Colonic mucosa (tissue), 4 donors: ENCODE measurements at places on chromosomes 7 and 10. TPM values are rescaled to one million over a fixed set of nuclear protein-coding genes. Genes with fewer than 3 reads are reported as not detected.

MEIG1 gene
- total RNA-seq, result 0.58 TPM

CISD1 gene
- total RNA-seq, result 57.9 TPM

OR6B1 gene
- total RNA-seq, result not detected

JCAD gene
- total RNA-seq, result 1.8 TPM

CARD11 gene
- 5.0 TPM for total RNA-seq

PLAU gene
- total RNA-seq, result 4.0 TPM

STEAP1B gene
- 0.30 TPM for total RNA-seq

CHCHD3 gene
- 81.5 TPM for total RNA-seq

RPEL1 gene
- not detected for total RNA-seq

MOGAT3 gene
- total RNA-seq, result 47.7 TPM

SPDYE11 gene
- total RNA-seq, result not detected

GRCh38 chr10:69338547-69339450 is 60.5 kb downstream of the HK1 start:
- no peak overlapping the region for H3K27ac ChIP-seq
- H3K4me3 ChIP-seq, result no peak overlapping the region
- no peaks in the 10 kb centered on the region for H3K27me3 ChIP-seq

DNA sequence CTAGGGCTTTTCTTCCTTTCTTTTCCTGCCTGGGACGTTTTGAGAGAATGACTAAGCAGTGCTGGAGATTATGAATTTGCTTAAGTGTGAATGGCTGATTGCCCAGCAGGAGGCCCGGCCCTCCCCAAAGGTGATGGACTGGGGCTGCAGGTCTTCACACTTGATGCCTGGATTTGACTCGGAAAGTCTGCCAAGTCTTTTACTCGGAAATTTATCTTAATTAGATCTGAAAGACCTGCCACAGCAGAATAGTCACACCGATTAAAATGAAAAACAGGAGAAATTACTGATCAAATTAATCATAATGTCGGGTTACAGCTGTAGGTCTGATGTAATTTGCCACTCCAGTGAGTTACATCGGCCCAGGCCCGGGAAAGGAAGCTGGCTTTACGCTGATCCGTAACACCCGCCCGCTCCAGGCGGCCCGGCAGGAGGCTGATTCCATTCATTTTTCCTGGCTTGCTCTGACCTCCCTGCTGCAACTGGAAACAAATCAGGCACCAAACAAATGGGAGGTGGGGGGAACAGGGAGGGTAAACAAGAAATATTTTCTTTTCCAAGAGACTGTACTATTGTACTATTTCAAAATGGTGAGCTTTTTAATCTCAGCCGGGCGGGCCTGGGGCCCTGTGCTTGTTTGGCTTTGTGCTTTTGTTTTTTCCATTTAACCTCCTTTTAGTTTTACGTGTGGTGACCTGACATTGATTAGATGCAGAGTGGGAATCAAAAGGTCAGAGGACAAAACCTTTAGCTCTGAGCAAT is 212.4 kb upstream of the YAE1 start:
- DNase-seq, result no peak
- H3K4me1 ChIP-seq, result no peaks in the 10 kb centered on the region
- no peak overlapping the region for H3K27ac ChIP-seq
- H3K36me3 ChIP-seq, result no peaks in the 10 kb centered on the region

DNA sequence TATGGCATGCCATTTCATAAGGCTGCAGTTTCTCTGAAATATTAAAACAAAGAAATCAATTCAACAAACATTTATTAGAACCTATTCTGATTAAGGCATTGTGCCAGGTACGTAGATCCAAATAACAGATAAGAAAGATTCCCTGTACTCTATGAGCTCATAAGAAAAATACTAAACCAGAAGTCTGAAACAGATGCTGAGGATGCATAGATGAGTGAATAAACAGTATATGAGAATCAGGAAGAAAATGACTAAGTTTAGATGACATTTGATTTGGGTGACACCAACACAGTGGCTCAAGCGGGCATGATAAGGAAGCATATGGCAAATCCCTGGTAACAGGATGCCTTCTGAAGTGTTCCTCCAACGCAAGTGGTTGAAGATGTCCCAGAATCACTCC is 477.2 kb downstream of the PARD3 start:
- H3K4me3 ChIP-seq, result no peak overlapping the region
- H3K36me3 ChIP-seq, result no peaks in the 10 kb centered on the region
- H3K4me1 ChIP-seq, result no peaks in the 10 kb centered on the region
- DNase-seq, result no peak
- H3K27me3 ChIP-seq, result no peaks in the 10 kb centered on the region

- H3K4me1 ChIP-seq, result no peaks in the 10 kb centered on the region
- no peaks in the 10 kb centered on the region for H3K36me3 ChIP-seq
- H3K4me3 ChIP-seq, result no peak overlapping the region
- no peak overlapping the region for H3K27ac ChIP-seq
Measured at GRCh38 chr10:131300508-131300907, 11.0 kb downstream of the TCERG1L start.

- H3K4me3 ChIP-seq, result no peak overlapping the region
- peak overlapping the region; percentile 71 for H3K27ac ChIP-seq
- DNase-seq, result no peak
- no peaks in the 10 kb centered on the region for H3K36me3 ChIP-seq
Measured at GRCh38 chr10:118729641-118730258, 25.0 kb downstream of the CACUL1 start.

DNA sequence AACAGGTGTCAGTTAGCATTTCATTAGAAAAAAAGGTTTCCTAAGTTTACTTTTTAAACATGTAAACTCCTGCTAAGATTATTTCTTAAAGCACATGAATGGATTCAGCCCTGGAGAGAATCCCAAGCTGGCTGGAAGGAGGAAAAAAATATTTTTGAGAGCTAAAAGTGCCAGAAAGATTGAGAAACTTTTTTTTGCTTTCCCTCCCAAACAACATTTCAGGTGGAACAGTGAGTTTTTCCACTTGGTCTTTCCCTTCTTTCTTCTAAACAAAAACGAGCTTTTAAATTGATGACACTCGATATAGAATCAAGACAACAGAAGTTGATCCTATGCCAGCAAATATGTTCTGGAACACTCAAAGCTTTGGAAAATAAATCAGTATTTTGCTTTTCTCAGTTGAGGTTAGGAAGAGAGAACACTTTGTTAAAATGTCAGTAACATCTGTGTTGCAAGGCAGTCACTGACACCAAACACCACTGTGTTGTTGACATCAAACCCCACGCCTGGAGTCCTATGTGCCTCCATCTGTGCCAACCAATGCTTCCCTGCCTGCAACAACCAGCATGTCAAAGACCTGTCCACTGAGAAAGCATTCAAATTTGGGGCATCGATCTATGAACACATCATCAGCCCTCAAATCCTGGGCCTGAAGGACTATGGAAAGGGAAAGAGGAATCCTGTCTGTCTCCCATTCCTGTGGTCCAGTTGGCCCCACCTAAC is 22.9 kb upstream of the INSIG1 start:
- no peak overlapping the region for H3K27ac ChIP-seq
- H3K4me3 ChIP-seq, result no peak overlapping the region
- no peaks in the 10 kb centered on the region for H3K36me3 ChIP-seq
- no peaks in the 10 kb centered on the region for H3K27me3 ChIP-seq
- H3K4me1 ChIP-seq, result no peaks in the 10 kb centered on the region

- DNase-seq, result no peak
- H3K4me1 ChIP-seq, result peaks cover 6% of the 10 kb centered on the region
- H3K36me3 ChIP-seq, result no peaks in the 10 kb centered on the region
- H3K4me3 ChIP-seq, result no peak overlapping the region
- no peaks in the 10 kb centered on the region for H3K27me3 ChIP-seq
- H3K27ac ChIP-seq, result no peak overlapping the region
Measured at GRCh38 chr10:44312401-44312800, 72.5 kb downstream of the CXCL12 start.

- H3K36me3 ChIP-seq, result no peaks in the 10 kb centered on the region
- H3K27me3 ChIP-seq, result no peaks in the 10 kb centered on the region
- no peak overlapping the region for H3K27ac ChIP-seq
- no peak overlapping the region for H3K4me3 ChIP-seq
- no peaks in the 10 kb centered on the region for H3K4me1 ChIP-seq
- DNase-seq, result no peak
Measured at GRCh38 chr10:50260791-50261281, 9.5 kb upstream of the ASAH2 start.

- H3K4me1 ChIP-seq, result no peaks in the 10 kb centered on the region
- no peak overlapping the region for H3K27ac ChIP-seq
- no peak overlapping the region for H3K4me3 ChIP-seq
Measured at GRCh38 chr10:29099001-29099400, 189.9 kb upstream of the LYZL1 start.

GRCh38 chr7:7202375-7202720 is 20.0 kb downstream of the C1GALT1 start:
- no peak for DNase-seq
- peaks cover 7% of the 10 kb centered on the region for H3K4me1 ChIP-seq
- H3K4me3 ChIP-seq, result no peak overlapping the region
- H3K27ac ChIP-seq, result peak overlapping the region; percentile 45
- no peaks in the 10 kb centered on the region for H3K36me3 ChIP-seq

DNA sequence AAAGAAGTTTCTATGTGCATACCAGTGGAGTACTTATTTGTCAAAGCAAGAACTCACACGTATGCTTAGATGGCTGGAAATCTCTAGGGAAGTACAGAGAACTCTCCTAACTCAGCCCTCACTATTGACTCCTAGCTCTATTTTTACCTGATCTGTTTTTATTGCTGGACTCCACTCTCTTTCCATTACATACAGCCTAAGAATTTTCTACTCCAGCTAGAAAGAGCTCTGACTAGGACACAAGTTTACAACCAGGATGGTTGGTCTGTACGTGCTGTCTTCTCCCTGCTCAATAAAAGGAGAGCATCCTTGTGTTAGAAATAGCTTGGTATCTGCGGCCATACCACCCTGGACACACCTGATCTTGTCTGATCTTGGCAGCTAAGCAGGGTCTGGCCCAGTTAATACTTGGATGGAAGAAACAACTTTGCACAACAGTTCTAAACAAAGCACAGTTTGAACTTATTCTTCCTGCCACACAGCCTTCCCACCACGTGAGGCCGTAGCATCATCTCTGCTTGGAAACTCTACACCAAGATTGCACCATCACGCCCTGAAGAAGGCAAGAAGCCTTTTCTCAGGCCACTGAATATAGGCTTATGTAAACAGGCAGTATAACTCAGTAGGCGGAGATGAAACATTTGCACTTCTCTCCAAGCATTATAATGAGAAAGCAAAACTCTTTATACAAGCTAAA is 50.7 kb downstream of the KCNMA1 start:
- H3K27ac ChIP-seq, result peak overlapping the region; percentile 27

- no peak for DNase-seq
- H3K4me3 ChIP-seq, result no peak overlapping the region
- H3K27me3 ChIP-seq, result no peaks in the 10 kb centered on the region
Measured at GRCh38 chr7:18978108-18978495, 139.3 kb downstream of the TWIST1 start.

GRCh38 chr7:106623853-106624252 is 37.1 kb downstream of the CCDC71L start:
- no peaks in the 10 kb centered on the region for H3K36me3 ChIP-seq
- no peaks in the 10 kb centered on the region for H3K27me3 ChIP-seq
- DNase-seq, result no peak

- H3K36me3 ChIP-seq, result no peaks in the 10 kb centered on the region
- H3K27ac ChIP-seq, result no peak overlapping the region
- H3K4me3 ChIP-seq, result no peak overlapping the region
- no peaks in the 10 kb centered on the region for H3K27me3 ChIP-seq
- no peaks in the 10 kb centered on the region for H3K4me1 ChIP-seq
- no peak for DNase-seq
Measured at GRCh38 chr10:25604591-25604990, 329.4 kb upstream of the MYO3A start.

- H3K4me3 ChIP-seq, result no peak overlapping the region
- no peaks in the 10 kb centered on the region for H3K36me3 ChIP-seq
- no peaks in the 10 kb centered on the region for H3K27me3 ChIP-seq
- no peak for DNase-seq
- no peak overlapping the region for H3K27ac ChIP-seq
- H3K4me1 ChIP-seq, result no peaks in the 10 kb centered on the region
Measured at GRCh38 chr10:14116021-14116420, 214.7 kb downstream of the FRMD4A start.

DNA sequence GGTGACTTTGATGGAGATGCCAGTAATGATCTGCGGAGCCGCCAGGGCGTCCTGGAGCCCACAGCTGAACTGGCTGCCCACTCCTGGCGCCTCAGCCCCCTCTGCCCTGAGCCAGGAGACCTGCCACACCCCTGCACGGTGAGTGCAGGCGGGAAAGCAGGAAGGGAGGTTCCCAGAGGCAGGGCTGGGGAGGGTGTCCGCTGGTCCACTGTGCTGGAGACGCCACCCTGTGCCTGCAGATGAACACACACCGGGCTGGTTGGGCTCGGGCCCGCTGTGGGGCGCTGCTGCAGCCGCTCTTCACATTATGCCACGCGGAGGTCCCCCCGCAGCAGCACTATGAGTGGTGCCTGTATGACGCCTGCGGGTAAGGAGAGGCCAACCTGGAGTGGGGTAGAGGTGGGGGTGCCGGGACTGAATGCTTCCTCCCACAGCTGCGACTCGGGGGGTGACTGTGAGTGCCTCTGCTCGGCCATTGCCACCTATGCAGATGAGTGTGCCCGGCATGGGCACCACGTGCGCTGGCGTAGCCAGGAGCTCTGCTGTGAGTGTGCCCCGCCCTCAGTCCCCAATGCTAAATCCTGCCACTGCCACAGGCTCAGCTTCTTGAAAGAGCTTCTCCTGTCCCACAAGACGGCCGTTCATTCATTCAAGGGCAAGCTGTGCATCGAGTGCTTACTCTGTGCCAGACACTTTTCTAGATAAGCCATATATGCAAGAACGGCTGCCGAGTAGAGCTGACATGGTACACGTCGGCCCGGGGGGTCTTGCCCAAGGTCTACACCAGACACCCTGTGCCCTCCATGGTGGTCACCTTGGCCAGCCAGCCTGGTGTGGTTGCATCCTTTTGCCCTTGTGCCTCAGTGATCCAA is 14.3 kb upstream of the ZNF467 start:
- no peaks in the 10 kb centered on the region for H3K36me3 ChIP-seq
- no peaks in the 10 kb centered on the region for H3K4me1 ChIP-seq
- no peak overlapping the region for H3K27ac ChIP-seq
- DNase-seq, result no peak
- H3K4me3 ChIP-seq, result no peak overlapping the region

DNA sequence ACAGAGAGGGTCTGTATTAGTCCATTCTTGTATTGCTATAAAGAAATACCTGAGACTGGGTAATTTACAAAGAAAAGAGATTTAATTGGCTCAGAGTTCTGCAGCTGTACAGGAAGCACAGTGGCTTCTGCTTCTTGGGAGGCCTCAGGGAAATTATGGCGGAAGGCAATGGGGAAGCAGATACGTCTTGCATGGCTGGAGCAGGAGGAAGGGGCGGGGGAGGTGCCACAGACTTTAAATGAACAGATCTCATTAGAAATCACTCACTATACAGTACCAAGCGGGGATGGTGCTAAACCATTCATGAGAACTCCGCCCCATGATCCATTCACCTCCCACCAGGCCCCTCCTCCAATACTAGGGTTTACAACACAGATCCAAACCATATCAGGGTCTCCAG is 3.7 kb upstream of the CALU start:
- H3K27ac ChIP-seq, result no peak overlapping the region
- no peak overlapping the region for H3K4me3 ChIP-seq
- DNase-seq, result no peak
- H3K36me3 ChIP-seq, result no peaks in the 10 kb centered on the region
- H3K27me3 ChIP-seq, result peaks cover 8% of the 10 kb centered on the region
